ENCODE measurements at places on chromosomes 3 and 15.

- no peak for DNase-seq
These were observed 3.6 kb downstream of the CCRL2 start for GRCh38 chr3:46410669-46411068.

DNA sequence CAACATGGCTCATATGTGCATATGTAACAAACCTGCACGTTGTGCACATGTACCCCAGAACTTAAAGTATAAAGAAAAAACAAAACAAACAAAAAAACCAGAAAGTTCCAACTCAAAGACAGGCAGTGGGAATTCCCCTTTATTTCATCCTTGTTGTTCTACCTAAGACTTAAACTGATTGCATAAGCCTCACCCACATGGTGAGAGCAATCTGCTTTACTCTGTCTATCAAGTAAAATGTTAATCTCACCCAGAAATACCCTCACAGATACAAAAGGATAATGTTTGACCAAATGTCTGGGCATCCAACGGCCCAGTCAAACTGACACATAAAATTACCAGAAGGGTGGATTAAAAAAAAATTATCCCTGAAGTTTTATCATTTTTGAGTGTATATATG is 190.9 kb upstream of the PLSCR5 start:
- DNase-seq, result no peak

GRCh38 chr3:16174026-16174355 is 489 bp upstream of the GALNT15 start:
- no peak for DNase-seq

- DNase-seq, result no peak
These were observed 7.6 kb downstream of the ULK3 start for GRCh38 chr15:74835312-74835823.

DNA sequence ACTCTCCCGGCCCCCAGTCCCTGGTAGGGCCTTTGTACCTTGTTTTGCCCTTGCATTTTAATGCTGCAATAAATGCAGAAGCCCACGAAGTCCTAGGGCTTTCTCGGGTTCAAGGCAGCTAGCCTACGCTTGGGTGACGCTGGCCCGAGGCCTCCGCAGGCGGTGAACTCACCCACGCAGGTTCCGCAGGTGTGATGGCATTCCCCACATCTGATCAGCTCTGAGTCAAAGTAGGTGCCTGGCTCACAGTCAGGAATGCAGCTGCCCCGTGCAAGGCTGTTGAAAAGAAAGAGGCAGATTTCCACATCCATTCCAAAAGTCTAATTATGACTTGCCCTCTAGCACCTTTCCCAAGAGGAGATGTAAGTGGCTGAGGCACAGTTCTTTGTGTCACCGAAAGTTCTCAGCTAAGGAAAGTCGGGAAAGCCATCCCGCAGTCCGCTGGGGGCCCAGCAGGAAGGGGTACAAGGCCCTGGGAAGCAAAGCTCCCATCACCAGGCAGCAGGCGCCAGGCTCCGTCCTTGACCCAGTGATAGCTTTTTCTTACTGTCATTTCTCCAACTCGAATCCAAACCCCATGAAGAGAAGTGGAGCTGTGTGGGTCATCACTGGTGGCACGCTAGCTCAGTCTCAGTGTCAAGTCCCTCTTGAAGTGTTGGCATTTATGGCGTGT is 23.2 kb upstream of the SNRPA1 start:
- DNase-seq, result no peak

GRCh38 chr15:48413304-48413703 is 82.1 kb downstream of the DUT start:
- DNase-seq, result no peak

DNA sequence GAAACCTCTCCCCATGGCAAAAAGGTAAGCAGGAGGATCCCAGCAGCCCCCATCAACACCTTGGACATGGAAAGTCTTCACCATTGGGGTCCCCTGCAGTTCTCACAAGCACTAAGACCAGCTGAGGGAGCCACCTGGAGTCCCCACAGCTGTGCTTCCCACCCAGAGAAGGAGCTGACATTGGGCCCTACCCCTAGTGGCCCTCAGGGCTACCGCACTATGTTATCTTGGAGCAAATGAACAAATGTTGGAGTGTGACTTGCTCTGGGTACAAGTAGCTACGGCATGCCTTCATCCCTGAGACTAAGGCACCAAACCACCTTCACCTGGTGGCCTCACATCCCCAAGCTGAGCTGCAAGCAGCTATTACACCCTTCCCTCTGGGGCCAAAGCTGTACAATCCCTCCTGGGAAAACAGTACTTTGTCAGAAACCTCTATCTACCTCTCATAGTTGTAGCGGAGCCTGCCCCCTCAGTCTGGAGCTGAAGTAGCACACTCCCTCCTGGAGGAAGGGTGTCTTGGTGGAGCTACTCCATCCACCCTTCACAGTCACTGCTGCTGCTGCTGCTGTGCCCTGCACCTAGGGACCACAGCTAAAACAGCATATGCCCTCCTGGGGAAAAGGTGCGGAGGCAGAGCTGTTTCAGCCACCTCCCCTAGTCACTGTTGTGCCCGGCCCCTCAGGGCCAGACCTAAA is 42.7 kb downstream of the SERP1 start:
- no peak for DNase-seq

DNA sequence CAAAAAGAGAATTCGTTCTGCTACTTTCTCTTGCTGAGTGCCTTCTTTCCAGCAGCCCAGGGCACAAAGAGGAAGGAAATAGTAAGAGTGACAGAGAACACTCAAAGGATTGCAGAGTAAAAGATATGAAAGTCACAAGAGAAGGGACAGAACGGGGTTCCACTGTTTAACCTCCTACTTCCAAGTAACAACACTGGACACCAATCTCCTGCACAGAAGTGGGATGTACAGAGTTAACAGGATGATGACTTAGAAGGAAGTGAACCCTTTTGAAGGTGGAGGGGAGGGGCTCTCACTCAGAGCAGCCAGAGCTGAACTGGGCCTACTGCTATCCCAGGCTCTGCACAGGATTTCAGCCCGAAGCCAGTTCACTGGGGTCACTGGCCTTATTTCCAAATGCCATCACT is 130.1 kb upstream of the PRICKLE2 start:
- DNase-seq, result no peak
